ENCODE measurements at places on chromosomes 2 and 18.

GRCh38 chr2:55357927-55358326, 61.7 kb downstream of the CCDC88A start:
- DNase-seq = no peak

DNA sequence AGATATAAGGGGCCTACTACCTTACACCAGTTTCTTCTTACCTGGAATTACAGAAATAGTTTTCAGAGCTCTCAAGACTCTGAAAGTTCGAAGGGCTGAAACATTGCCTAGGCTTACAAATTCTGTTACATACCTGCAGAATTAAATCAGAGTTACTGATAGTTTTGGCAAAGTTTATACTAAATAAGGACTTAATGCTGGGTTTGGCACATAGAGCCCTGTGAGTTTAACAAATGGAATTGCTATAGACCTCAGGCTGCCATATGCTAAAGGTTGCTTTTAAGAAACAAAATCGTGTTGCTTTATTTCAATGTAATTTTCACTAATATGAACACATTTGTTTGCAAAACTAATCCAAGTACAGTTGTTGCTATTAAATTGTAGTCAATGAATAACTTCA, 40.1 kb downstream of the SCN3A start:
- DNase-seq = no peak

GRCh38 chr18:36035253-36035652, 32.1 kb downstream of the RPRD1A start:
- peak; percentile 96 for DNase-seq

DNA sequence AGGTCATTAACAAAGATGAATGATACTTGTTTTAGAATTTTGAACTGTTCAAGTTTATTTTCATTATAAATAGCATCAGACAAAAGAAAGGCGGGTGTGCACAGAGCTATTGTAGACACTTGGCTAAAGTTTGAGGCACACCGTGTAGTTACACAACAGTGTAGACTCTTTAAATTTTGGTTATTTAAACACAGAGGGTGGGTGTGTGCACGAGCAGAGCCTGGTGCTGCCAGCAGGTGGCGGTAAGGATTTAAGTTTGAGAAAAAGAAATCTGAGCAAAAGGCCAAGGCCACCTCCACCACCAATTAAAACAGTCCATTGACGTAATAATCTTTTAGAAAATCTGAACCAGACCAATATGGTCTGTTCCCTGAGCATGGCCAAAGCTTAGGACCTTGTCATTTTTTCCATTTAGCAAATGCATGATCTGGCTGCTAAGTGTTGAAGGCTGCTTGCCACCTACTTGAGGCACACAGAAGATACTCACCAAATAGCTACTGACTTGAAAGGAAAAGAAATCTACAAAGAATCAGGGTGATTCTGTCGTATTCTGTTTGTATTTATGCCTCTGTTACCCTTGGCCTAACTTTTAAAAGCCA, 14.3 kb downstream of the COPS7B start:
- DNase-seq = peak; percentile 21

- no peak for DNase-seq
These were observed 25.7 kb downstream of the G6PC2 start for GRCh38 chr2:168926621-168927386.

- no peak for DNase-seq
These were observed 148.7 kb upstream of the ATP5MC3 start for GRCh38 chr2:175330195-175330594.

Data from NCI-H1105 treated with DMSO at 0.1 percent for 48 hours (cell line).